ENCODE measurements at places on chromosomes 7 and 10. TPM values are rescaled to one million over a fixed set of nuclear protein-coding genes. Genes with fewer than 3 reads are reported as not detected.

- peaks cover 5% of the 10 kb centered on the region for H3K36me3 ChIP-seq
- H3K4me1 ChIP-seq = no peaks in the 10 kb centered on the region
- H3K27me3 ChIP-seq = no peaks in the 10 kb centered on the region
- DNase-seq = no peak
- H3K4me3 ChIP-seq = no peak overlapping the region
- H3K27ac ChIP-seq = no peak overlapping the region
Measured at GRCh38 chr10:357201-357950, 222.1 kb downstream of the ZMYND11 start.

Gene OPN1SW
- total RNA-seq = not detected

Gene KCNH2
- total RNA-seq = 0.53 TPM

GRCh38 chr7:47435889-47436312 is 146.0 kb downstream of the TNS3 start:
- no peaks in the 10 kb centered on the region for H3K27me3 ChIP-seq
- no peaks in the 10 kb centered on the region for H3K36me3 ChIP-seq
- no peak overlapping the region for H3K4me3 ChIP-seq
- H3K4me1 ChIP-seq = no peaks in the 10 kb centered on the region

DNA sequence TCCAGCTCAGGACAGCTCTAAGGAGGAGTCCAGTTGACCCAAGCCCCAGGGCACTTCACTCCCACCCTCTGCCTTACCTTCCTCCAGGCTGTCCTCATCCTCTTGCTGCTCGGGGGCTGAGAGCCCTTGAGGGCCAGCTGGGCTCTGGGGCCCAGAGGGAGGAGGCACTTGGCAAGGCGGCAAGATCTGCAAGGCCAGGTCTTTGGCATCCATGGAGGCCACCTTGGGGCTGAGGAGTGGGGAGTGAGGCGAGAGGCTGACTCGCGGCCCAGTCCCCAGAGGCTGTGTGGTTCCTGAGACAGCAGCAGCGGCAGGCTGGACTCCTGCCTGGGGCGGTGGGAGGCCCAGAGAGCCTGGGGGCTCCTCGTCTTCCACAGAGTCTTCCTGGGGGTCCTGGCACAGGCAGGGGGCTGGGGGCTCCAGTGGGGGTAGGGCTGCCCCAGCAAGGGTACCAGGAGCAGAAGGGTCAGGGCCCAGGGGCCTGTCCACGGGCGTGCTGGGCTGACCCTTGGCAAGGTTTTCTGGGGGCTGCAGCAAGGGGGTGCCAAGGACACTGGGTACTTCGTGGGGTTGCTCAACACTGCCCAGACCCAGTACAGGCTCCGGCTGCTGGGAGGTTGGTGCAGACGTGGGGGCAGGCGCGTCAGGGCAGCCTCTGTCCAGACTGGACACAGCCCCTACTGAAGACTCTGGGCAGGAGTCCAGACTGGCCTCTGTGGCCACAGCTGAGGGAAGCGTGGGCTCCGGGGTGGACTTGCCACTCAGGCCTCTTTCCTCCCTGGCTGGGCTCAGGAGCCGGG is 6.5 kb downstream of the NACAD start:
- no peak overlapping the region for H3K4me3 ChIP-seq
- DNase-seq = no peak
- H3K27me3 ChIP-seq = no peaks in the 10 kb centered on the region

Gene IGF2BP3
- total RNA-seq = 7.8 TPM

DNA sequence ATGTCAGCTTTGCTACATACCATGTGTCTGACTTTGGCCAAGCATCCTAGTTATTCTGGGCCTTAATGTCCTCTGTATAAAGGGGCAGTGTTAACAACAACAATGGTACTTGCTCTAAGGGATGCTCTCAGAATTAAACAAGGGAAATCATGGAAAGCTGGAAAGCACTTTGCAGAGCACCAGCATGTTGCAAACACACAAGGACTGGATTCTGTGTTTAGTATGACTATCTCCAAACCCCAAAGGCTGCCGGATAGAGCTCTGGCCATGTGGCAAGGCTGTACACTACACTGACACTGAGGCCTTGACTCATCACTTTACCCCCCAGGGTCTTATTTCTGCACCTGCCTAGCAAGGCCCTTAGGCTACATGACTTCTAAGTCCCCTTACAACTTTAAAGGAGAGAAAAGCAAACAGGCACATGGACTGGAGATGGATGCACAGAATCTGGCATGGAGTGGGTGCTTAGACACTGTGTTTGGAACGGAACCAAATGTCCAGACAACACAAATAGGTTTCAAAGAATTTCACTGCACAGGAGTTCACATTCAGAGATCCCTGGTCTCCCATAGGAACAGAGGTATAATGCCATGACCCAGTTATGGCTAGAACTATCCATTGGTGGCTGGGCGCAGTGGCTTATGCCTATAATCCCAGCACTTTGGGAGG is 74.6 kb downstream of the FAM13C start:
- no peaks in the 10 kb centered on the region for H3K36me3 ChIP-seq
- H3K27me3 ChIP-seq = no peaks in the 10 kb centered on the region
- no peak overlapping the region for H3K4me3 ChIP-seq

Gene BMPER
- total RNA-seq = 0.76 TPM

DNA sequence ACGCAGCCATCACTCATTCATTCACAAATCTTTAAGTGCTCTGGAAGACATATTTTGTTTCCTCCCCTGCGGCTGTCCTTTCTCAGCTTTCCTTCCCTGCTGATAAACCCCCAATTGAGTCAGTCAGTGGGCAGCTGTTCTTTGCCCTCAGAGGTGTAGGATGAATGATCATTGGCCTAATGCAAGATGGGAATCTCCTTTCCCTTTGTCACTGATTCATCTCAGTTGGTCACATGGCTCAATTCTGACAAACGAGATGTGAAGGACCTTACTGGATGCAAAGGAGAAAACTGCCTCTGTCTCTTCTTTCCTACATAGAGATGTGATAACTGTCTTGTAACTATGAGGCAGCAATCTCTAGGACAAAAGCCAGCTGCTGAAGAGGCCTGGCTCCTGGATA is 44.6 kb downstream of the COL28A1 start:
- DNase-seq = no peak
- no peaks in the 10 kb centered on the region for H3K4me1 ChIP-seq
- no peaks in the 10 kb centered on the region for H3K36me3 ChIP-seq
- H3K27ac ChIP-seq = no peak overlapping the region
- no peaks in the 10 kb centered on the region for H3K27me3 ChIP-seq
- H3K4me3 ChIP-seq = no peak overlapping the region

DNA sequence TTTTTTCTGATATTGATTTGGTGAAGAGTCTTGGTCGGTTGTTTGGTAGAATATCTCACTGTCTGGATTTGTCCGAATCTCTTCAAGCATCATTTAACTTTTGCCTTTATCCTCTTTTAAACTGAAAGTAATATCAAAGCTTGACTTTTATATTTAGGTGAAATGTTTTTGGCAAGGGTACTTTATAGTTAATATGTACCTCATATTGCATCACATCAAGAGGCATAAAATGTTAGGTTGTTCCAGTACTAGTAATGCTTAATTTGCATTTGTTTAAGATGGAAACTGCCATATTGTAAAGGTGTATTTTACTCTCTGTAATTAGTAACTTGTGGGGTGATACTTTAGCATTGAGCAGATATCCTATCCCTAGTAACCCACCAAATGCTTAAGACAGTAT is 17.1 kb upstream of the DDX21 start:
- DNase-seq = no peak
- H3K4me3 ChIP-seq = no peak overlapping the region
- no peaks in the 10 kb centered on the region for H3K4me1 ChIP-seq
- H3K27ac ChIP-seq = no peak overlapping the region

Gene PAPOLB
- total RNA-seq = 0.38 TPM

Gene PPP1R17
- total RNA-seq = not detected

- no peak for DNase-seq
- H3K4me1 ChIP-seq = no peaks in the 10 kb centered on the region
- H3K27ac ChIP-seq = no peak overlapping the region
- no peaks in the 10 kb centered on the region for H3K36me3 ChIP-seq
- H3K27me3 ChIP-seq = peaks cover 5% of the 10 kb centered on the region
Measured at GRCh38 chr7:154836021-154836448, 166.9 kb downstream of the PAXIP1 start.

- peaks cover 23% of the 10 kb centered on the region for H3K36me3 ChIP-seq
- DNase-seq = no peak
- H3K4me1 ChIP-seq = peaks cover 31% of the 10 kb centered on the region
- no peaks in the 10 kb centered on the region for H3K27me3 ChIP-seq
- peak overlapping the region; percentile 96 for H3K27ac ChIP-seq
Measured at GRCh38 chr7:151115121-151115835, 29.0 kb downstream of the AGAP3 start.

DNA sequence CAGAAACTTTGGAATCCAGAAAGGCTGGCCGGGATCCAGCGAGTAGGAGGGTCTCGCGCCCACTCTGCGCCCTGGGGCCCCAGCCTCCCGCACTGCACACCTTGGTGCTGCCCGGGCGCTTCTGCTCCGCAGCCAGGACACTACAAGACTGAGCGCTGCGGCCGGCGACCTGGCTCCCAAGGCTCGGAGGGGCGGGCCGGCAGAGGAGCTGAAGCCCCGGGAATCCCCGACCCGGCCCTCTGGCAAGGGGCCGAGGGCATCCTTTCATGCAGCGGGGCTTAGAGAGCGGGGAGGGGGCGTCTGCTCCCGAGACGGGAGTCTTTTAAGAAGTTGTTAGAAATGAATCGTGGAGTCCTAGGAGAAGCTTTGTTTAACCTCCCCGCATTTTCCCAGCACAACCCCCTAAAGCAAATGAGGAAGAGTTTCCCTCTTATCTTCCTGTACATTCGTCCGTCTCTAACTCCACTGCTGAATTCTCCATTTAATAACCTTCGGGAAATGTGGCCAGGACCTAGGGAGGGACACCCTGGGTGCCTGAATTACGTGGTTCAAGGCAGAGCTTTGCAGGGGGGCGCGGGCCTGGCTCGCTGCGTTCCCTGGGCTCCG is 1.1 kb downstream of the VWC2 start:
- no peaks in the 10 kb centered on the region for H3K36me3 ChIP-seq
- no peaks in the 10 kb centered on the region for H3K27me3 ChIP-seq
- DNase-seq = no peak
- no peak overlapping the region for H3K27ac ChIP-seq
- peak overlapping the region; percentile 42 for H3K4me3 ChIP-seq

- peaks cover 49% of the 10 kb centered on the region for H3K36me3 ChIP-seq
- DNase-seq = no peak
- H3K27ac ChIP-seq = peak overlapping the region; percentile 64
- peak overlapping the region; percentile 12 for H3K4me3 ChIP-seq
- no peaks in the 10 kb centered on the region for H3K27me3 ChIP-seq
Measured at GRCh38 chr7:75042286-75042685, 31.3 kb downstream of the RCC1L start.

- no peak for DNase-seq
- no peaks in the 10 kb centered on the region for H3K4me1 ChIP-seq
- H3K4me3 ChIP-seq = no peak overlapping the region
- H3K27ac ChIP-seq = no peak overlapping the region
Measured at GRCh38 chr10:68301301-68301700, 30.6 kb upstream of the HNRNPH3 start.

- peaks cover 8% of the 10 kb centered on the region for H3K4me1 ChIP-seq
- no peaks in the 10 kb centered on the region for H3K27me3 ChIP-seq
- H3K4me3 ChIP-seq = peak overlapping the region; percentile 62
- H3K36me3 ChIP-seq = no peaks in the 10 kb centered on the region
- DNase-seq = no peak
Measured at GRCh38 chr7:87058744-87059524, 520 bp downstream of the ELAPOR2 start.

DNA sequence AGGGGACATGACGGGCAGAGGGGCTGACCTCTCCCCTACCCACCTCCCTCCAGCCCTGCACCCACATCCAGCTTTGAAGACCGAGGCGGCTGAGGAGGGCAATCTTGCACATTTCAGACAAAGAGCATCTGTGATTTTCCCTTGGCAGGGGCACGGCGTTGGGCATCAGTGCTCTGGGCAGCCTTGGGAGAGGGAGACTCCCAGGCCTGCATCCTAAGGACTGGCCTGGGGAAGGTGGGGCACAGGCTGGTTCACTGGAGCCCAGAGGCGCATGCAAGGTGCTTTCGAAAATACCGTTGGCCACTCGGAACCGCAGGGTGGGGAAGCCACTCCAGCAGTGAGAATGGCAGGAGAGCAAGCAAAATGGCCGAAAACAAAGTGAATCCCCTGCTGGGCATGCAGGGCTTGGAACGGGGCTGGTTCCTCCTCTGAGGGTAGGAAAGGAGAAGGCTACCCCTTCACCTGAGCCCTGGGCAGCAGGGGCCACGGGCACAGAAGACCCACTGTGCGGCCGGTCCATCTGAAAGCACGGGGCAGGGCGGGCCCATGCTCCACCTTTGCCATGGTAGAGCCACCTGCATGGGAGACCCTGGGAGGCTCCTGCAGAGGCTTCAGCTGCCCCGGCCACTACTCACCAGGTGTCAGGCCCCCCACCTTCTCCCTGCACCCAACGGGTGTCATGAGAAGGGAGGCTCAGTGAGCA is 49.8 kb downstream of the EBF3 start:
- no peaks in the 10 kb centered on the region for H3K4me1 ChIP-seq
- no peaks in the 10 kb centered on the region for H3K27me3 ChIP-seq
- H3K36me3 ChIP-seq = no peaks in the 10 kb centered on the region
- no peak overlapping the region for H3K27ac ChIP-seq

Gene MKX
- 2.5 TPM for total RNA-seq

- H3K27me3 ChIP-seq = no peaks in the 10 kb centered on the region
- H3K4me3 ChIP-seq = no peak overlapping the region
- no peak overlapping the region for H3K27ac ChIP-seq
- H3K4me1 ChIP-seq = no peaks in the 10 kb centered on the region
- no peaks in the 10 kb centered on the region for H3K36me3 ChIP-seq
Measured at GRCh38 chr7:132601783-132602182, 25.5 kb upstream of the PLXNA4 start.

- H3K4me3 ChIP-seq = no peak overlapping the region
- H3K27ac ChIP-seq = no peak overlapping the region
- H3K36me3 ChIP-seq = no peaks in the 10 kb centered on the region
- H3K27me3 ChIP-seq = no peaks in the 10 kb centered on the region
Measured at GRCh38 chr10:26374426-26374825, 63.7 kb upstream of the APBB1IP start.

GRCh38 chr10:132690401-132690800 is 95.5 kb downstream of the NKX6-2 start:
- DNase-seq = no peak
- H3K27ac ChIP-seq = no peak overlapping the region

DNA sequence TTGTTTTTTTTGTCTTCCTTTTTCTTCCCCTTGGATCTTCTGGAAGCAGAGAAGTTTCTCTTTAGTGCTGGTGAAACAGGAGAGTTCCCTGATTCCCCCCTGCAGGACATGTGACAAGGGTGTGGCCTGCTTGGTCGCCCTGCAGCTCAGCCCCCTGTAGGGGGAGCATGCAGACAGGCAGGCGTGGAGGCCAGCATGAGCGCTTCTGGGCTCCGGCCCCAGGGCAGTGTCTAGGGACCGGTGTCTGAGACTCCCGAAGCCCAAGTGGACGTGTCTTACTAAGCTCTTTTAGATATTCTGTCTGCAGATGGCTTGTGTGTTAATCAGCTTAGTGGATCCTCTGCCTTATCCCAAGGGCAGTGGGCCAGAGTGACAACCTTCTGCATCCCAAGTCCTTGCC is 26.1 kb downstream of the PRSS58 start:
- no peaks in the 10 kb centered on the region for H3K36me3 ChIP-seq
- H3K27ac ChIP-seq = no peak overlapping the region
- no peak for DNase-seq
- H3K4me1 ChIP-seq = no peaks in the 10 kb centered on the region
- H3K4me3 ChIP-seq = no peak overlapping the region
- H3K27me3 ChIP-seq = no peaks in the 10 kb centered on the region

Gene LIPM
- total RNA-seq = not detected

Gene SYPL1
- total RNA-seq = 170 TPM

GRCh38 chr10:74882427-74882826 is 56.0 kb downstream of the KAT6B start:
- no peak overlapping the region for H3K4me3 ChIP-seq
- H3K27ac ChIP-seq = no peak overlapping the region
- H3K27me3 ChIP-seq = no peaks in the 10 kb centered on the region
- H3K4me1 ChIP-seq = peaks cover 29% of the 10 kb centered on the region
- no peaks in the 10 kb centered on the region for H3K36me3 ChIP-seq

Data from esophagus squamous epithelium (tissue), 5 donors.